COLO829 (cell line): ENCODE measurements at places on chromosomes 5 and 9.

GRCh38 chr9:6034954-6035353 is 19.5 kb upstream of the RANBP6 start:
- DNase-seq: no peak

DNA sequence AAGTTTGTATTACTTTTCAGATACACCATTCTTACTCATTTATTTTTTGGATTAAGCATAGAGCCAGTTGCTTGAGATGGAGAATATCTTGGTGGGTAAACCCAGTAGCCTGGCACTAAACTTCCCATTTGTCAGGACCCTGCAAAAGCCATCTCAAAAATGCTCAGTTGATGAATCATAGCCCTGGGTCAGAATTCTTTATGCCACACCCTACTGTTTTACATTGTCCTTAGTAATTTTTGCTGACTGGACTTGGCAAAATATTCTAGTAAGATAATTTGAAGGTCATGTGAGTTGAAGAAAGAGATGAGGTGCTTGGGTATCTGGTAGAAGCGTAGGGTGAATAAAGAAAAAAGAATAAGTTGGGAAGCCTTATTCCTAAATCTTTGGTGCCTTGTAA is 50.7 kb downstream of the C7 start:
- DNase-seq: no peak

GRCh38 chr5:76715486-76715735 is 515 bp upstream of the F2R start:
- no peak for DNase-seq

GRCh38 chr9:93020771-93021670 is 37.5 kb upstream of the SUSD3 start:
- no peak for DNase-seq

GRCh38 chr5:17831279-17831678 is 197.0 kb downstream of the TAF11L14 start:
- DNase-seq: no peak

DNA sequence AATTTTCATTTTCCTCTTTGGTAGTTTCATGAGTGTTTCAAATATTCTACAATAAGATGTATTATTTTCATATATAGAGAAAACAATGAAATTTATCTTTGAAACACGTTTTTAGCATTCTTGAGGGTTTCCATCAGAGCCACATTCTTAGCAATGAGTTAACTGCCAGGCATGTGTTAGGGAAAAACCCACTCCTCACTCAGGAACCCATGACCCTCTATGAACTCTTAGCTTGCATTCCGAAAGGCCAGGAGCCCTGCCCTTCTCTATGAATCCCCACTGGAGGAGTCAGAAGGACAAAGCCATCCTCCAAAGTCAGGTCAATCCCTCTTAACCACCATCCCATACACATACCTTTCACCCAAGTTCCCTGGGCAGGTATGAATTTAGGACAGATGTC is 57.5 kb downstream of the ADAMTS12 start:
- DNase-seq: no peak

- DNase-seq: no peak
Observed at GRCh38 chr5:96896276-96896675, 20.0 kb downstream of the ERAP2 start.

DNA sequence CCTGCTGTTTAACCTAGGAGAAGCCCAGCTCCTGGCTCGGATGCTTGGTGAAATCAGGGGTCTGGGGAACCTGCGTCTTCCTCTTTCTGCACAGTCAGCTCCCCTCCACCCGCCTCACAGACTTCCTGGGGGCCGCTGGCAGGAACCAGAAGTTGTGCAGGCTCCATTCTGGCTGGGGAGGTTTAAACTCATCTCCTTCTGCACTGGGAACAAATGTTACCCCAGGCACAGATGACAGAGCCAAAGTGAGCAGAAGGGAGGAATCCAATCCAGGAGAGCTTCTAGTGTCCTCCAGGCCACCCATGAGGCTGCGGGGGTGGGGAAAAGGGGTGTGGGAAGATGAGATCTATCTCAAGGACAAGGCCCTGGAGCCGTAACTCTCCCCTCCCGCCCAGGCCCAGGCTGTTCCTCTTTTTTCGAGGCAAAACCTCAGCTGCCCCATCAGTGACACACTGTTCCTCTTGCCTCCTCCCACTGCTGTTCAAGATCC is 31.2 kb downstream of the KCNMB1 start:
- DNase-seq: no peak

DNA sequence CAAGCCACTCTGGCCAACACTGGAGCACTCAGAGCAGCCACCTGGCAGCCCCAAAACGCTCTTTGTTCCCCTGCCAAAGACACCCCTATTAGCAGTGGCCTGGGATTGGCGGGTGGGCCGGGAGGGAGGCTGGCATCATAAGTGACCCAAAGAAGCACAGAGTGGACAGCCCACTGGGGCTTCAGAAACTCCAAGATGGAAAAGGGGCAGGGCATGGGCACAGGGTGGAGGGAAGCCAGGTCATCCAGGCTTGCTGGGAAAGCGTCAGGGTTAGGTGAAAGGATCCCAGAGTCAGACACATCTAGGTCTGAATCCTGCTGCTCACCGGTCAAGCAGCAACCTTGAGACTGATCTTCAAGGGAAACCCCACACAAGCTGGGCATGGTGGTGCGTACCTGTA is 14.8 kb downstream of the EEIG1 start:
- no peak for DNase-seq

GRCh38 chr5:96148376-96148775 is 186.7 kb upstream of the ELL2 start:
- no peak for DNase-seq

DNA sequence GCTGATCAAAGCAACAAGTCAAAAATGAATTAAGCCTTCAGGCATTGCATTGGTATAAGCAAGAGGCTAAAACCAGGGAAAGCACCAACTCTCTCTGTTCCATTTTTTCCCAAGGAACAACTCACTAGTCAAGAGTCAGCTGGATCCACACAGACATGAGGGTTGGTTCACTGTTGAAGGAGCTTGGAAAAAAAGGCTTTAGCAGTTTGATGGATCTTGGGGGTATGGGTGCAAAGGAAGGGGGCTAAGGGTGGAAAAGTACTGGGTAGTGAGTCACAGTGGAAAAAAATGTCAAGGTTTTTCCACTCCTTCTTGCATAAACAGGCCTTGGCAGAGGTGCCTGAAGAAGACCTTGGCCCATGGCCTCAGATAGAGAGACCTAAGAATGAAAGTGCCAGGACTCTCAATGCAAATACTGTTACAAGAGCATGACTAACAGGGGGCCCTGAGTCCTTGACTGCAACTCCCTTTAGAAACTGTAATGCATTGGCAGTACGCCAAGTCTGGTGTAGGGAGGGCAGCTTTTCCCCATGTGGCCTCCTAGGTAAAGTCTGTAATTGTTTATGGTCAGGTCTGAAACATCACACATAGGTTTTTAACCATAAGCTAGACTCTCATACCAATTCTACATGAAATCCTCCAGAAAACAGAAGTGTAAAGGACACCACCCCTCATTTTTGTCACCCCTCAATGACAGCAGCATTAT is 23.7 kb downstream of the ACTL7A start:
- peak; percentile 88 for DNase-seq
